HFF-Myc (cell line): ENCODE measurements at places on chromosomes 16 and 17.

DNA sequence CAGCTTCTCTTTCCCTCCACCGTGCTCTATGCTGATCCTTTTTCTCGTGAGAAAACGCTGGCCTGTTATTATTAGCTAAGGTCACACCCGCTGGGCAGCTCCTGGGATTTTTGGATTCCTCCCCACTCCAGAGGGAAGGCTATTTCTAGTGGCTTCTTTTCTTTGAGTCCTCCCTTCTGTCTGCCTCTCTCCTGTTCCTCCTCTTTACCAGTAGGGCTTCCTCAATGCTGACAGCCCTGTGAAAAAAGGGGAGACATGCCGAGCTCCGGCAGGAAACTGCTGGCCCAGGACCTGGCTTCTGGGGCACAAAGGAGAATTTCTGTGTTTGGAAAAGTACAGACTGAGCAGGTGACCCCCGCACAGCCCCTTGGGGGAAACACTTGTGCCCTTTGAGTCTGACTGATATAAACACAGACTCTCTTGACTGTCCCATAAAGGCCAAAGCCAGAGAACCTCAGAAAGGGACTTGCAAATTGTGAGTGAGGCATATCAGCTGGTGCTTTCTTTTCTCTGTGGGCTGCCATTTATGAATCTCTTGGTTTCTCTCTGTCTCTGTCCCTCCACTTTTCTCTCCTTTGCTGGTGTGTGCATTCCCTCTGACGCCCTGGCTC is 14.0 kb upstream of the RNF135 start:
- no peak for DNase-seq

DNA sequence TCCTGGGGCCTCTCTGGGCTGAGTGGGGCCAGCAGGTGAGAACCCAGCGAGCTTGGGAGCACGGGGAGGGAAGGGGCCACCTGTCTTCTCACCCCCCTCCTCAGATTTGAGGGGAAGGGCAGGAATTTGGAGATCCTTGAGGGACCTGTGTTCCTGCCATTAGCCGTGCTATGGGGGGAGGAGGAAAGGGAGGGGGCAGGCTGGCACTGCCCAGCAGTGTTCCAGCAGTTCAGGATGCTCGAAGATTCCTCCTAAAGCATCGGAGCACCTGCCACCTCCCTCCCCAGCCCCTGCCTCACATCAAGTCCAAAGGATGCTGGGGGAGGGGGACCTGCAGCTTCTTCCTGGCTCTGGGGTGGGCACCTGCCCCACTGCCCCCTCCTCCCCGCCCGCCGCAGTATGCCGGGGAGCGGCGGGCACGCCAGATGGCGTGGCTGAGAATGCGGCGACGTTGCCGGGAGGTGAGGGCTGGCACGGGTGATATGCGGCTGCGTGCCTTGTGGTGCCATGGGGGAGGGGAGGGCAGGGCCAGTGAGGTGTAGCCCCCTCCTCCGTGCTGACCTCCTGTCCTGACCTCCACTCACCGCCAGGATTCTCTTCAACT is 4.7 kb upstream of the NEUROD2 start:
- DNase-seq: no peak

DNA sequence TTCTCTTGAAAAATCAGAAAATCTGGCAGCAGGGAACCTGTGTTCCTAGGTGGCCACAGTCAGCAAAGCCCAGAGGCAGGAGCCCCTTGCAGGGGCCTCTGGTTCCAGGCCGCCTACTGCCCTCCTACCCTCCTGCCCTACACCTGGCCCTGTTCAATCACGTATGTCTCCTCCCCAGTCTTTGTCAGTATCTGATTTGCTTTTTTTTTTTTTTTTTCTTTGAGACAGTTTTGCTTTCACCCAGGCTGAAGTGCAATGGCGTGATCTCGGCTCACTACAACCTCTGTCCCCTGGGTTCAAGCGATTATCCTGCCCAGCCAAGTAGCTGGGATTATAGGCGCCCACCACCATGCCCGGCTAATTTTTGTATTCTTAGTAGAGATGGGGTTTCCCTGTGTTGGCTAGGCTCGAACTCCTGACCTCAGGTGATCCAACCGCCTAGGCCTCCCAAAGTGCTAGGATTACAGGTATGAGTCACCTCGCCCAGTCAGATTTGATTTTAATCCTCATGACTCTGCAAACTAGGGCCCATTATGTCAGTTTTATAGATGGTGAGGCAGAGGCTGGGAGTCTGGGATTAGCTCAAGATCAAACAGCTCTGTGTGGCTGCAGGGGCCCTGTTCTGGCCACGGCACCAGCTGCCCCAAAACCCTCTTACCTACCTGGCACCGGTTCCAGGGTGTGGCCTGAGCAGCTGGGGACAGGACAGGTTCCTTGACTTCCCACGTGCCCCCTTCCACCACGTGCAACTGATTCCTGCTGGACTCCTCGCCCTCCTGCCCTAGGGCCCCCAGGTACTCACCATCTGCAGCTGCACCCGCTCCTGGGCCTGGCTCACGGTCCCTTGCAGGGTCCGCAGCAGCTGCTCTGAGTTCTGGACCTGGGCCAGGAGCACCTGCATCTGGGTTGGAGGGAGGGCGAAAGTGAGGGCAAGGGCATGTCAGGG is 14.7 kb downstream of the RABEP2 start:
- DNase-seq: peak; percentile 5

GRCh38 chr16:6562986-6563385 is 769.7 kb upstream of the RBFOX1 start:
- no peak for DNase-seq

GRCh38 chr17:36000732-36001109 is 632 bp downstream of the CCL15 start:
- DNase-seq: no peak
